ENCODE measurements at places on chromosomes 16 and 17.
A peak's percentile ranks its signal among the peaks of the same experiment; 100 is the strongest.

DNA sequence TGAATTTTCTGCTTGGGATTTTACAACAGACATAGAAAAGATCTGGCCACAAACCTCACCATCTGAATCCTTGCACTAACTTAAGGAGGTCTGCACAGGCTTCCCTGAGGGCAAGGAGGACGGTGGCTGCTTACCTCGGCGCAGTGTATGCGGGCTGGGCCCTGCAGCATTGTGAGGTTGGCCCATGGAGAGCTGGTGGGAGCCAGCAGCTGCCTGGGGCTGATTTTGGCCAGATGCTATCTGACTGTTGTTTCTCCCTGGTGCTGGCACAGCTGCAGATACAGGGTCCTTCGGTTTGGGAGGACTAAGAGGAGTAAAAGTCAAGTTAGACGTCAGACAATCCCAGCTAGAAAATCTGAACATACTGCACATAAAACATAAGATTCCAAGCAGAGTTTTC, 79.8 kb downstream of the ARHGAP17 start:
- no peak for DNase-seq

DNA sequence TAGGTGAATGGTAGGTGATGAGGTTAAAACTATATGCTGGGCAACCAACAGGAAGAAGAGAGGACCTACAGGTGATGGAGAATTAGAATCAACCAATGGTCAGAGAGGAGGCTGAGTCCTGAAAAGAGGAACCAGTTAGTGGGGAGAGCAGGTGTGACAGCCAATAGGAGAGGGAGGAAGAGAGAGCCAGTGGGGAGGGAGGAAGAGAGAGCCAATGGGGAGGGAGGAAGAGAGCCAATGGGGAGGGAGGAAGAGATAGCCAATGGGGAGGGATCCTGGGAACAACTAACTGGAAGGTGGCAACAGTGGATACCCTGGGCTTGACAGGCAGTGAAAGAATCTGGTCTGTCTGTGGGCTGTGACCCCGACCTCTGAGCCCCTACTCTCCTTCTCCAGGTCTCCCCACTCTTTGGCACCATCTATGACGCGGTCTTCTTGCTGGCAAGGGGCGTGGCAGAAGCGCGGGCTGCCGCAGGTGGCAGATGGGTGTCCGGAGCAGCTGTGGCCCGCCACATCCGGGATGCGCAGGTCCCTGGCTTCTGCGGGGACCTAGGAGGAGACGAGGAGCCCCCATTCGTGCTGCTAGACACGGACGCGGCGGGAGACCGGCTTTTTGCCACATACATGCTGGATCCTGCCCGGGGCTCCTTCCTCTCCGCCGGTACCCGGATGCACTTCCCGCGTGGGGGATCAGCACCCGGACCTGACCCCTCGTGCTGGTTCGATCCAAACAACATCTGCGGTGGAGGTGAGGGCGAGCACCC, 3.7 kb downstream of the GUCY2D start:
- DNase-seq = no peak

DNA sequence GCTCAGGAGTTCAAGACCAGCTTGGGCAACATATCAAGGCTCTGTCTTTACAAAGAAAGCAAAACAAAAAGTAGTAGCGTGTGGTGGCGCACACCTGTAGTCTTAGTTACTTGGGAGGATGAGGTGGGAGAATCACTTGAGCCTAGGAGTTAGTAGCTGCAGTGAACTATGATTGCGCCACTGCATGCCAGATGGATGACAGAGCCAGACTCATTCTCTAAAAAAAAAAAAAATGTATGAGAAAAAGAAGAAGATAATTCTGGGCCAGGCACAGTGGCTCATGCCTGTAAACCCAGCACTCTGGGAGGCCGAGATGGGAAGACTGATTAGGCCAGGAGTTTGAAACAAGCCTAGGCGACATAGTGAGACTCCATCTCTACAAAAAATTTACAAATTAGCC, 28.5 kb downstream of the STAT5B start:
- no peak for DNase-seq

- DNase-seq = no peak
These were observed 30.1 kb downstream of the DNAH2 start for GRCh38 chr17:7747635-7748071.

DNA sequence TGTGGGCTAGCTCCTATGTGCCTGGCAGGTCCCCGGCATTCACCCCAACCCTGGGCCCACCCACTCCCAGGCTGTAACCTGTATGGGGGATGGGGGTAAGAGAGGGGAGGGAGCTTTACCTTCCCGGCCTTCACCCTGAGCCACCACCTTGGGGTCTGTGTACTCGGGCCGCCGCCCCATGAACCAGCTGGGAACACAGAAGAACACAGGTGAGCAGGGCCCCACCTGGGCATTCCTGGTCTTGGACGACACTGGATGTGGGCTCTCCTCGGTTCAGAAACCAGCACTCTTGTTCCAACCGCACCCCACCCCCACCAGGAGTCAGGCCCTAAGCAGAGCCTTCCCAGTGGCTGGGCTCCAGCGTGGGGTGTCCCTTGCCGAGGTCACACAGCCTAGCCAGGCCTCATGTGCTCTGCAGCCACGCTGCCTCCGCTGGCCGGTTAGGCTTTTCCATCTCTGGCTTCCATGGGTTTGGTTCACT, 18.8 kb downstream of the B9D1 start:
- DNase-seq = peak; percentile 63

- no peak for DNase-seq
These were observed 372.5 kb downstream of the CDH11 start for GRCh38 chr16:64749346-64749745.

- DNase-seq = no peak
These were observed 8.1 kb downstream of the HSF5 start for GRCh38 chr17:58480090-58480489.

GRCh38 chr17:65933290-65933689, 258.6 kb downstream of the CEP112 start:
- no peak for DNase-seq

DNA sequence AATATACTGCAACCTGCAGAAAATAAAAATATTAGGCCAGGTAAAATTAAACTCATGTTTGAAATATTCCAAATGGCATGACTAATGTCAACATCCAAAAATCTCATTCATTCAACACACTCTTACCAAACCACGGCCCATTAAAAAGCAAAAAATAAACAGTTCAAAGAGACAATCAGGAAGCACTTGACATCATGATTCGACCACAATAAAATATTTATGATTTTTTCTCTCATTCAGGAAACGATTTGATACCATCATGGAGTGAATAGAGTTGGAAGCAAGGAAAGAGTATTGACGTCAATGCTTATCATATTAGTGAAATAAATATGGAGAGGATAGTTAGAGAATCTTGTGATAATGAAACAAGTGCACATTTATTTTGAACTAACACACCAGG, 354.1 kb downstream of the KCNJ2 start:
- no peak for DNase-seq

DNA sequence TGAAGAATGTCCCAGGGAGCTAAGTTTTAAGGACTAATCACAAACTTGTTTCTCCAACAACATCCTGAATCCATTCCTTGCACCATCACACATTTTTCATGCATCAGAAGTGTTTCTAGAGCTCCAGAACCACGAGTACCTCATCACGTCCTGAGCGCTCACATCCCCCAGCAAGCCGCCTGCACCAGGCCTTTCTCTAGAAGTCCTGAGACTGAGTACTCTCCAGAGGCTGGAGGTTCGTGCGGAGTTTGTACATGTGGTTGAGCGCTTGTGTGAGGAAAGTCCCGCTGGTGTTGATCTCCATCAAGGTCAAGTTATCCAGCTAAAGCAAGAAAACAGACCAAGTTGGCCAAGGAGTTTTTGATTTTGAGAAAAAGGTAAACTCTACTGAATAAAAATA, 10.7 kb downstream of the GINS2 start:
- DNase-seq = no peak

DNA sequence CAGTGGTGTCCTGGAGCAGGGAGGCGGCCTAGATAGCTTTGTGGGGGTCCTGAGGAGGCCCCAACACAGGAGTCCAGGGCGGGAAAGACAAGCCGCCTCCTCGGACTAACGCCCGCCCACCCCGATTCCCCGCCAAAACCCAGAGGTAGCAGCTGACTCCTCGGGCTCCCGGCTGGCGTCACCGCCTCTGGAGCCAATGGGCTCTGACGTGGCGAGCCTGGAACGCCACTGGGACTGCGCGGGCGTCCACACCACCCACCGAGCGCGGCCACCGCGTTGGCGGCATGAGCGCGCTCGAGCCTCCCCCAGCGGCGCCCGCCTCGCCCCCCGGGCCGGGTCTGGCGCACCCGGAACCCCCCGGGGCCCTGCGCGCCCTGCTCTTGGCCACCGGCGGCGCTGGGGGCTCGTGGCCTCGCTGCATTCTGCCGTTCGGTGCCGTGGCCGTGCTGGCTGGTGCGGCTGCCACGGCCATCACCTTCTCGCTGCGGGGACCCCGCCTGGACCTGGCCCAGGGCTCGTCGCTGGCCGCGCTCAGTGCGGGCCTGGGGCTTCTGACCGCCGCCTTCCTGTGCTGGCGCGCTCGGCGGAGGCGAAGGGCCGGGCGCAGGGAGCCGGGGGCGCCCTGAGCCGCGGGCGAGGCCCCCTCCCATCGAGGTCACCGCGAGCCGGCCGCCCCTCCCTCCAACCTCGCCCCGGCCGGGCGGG, 3.4 kb upstream of the NTN3 start:
- peak; percentile 87 for DNase-seq
